ENCODE measurements at places on chromosomes 3 and 15.

DNA sequence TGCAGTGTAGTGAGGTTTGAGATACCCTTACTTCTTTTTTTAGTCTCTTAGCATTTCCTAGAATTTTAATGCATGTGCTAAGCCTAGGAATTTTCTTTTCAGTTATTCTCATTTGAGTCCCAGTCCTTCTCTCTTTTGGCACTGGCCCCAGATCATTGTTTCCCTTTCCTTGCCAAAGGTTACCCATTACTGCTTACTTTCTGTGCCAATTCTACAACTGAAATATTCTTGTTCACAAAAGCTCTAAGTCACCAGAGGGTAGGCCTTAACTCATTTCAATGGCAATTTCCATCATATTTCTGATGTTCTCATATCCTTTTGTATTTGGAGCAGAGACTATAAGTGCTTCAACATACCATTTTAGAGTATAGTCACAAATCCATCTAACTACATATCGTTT is 199.6 kb upstream of the CBLB start:
- DNase-seq: no peak

DNA sequence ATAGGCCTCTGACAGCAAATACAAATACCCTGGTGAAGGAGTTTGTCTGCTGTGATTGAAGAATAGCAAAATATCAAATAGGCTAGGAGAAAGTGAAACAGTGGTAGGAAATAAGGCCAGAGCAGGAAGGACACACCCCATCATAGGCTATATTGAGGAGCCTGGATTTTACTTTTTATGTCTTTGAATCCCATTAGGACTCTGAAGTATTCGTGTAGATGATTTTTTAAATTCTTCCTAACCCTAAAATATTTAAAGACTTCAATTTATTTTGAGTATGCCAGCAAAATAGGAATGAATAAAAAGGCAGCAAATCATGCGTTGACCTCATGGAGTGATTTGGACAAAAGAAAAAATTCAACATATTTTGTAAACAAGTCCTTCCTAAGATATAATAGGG is 562.8 kb downstream of the NAALADL2 start:
- no peak for DNase-seq

- DNase-seq: no peak
These were observed 38.4 kb upstream of the RBM5 start for GRCh38 chr3:50050361-50050760.

DNA sequence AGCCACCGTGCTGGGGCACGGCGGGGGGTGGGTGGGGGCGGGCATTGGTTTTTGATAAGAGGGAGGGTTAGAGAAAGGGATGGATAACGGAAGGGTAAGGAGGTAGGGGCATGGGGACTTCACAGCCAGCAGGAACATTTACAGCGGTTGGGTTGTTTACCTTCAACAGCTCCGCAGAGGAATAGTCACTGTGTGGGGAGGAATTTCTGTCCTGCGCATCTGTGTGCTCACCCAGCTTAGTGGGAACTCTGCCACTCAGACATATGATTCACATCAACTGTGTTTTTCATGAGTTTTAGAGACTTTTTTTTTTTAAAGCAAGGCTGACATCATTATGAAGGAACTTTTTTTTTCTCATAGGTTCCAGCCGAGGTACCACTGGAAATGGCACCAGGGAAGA is 19.6 kb downstream of the CHRD start:
- DNase-seq: no peak

- DNase-seq: no peak
These were observed 140.9 kb downstream of the NLGN1 start for GRCh38 chr3:173538410-173538809.

DNA sequence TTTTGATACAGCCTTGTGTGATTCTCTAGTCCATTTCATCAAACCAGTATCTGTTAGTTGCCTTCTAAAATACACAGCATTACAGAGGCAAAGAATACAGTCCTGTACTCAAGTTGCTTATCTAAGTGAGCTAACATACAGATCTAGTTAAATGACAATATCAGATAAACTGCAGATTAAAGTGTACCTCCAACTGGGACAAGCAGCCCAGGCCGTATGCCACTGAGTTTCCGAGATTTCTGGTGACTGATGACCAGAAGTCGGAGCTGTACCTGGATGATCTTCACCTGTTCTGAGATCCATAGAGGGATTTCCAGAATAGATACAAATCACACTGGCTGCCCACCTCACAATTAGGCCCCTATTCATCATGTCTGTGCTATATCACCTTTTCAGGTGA is 6.3 kb upstream of the TRIM59 start:
- DNase-seq: no peak

DNA sequence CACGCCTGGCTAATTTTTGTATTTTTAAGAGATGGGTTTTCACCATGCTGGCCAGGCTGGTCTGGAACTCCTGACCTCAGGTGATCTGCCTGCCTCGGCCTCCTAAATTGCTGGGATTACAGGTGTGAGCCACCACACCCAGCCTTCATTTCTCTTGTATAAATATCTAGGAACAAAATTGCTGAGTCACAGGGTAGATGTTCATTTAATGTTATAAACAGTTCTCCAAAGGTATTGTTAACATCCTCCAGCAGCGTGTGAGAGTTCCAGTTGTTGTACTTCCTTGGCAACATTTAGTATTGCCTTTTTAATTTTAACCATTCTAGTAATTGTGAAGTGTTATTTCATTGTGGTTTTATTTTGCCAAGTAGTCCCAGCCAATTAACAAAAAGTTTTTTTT is 23.6 kb upstream of the MTMR14 start:
- no peak for DNase-seq

DNA sequence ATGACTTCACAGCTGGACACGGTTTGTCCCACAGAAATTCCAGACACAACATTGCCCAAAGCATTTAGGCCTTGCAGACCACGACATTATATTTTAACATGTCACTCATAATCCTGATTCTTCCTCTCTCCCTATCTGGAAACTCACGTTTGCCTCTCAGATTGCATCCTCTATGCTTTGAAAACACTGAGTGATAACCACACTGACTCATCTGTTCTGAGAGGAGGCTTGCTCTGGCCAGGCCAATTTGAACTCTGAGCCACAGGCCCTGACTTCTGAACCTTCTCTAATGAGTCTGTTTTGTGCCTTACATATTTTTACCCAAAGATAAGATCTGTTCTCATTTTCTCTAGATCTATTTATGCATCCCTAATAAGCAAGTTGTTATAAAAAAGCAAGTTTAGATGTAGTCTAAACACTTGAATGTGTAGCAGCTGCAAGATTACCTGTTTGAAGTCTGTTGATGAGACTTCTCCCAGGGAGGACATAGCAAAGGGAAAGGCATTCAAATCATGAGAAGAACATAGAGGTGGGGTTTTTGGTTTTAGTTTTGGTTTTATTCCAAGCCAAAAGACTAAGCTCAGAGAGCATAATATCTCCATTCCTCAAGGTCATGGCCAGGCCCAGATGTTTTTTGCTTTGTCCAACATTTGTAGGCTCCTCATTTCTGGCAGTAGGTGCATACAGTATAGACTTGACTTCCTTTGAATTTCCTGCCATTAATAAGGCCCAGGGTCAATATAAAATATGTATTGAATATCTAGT is 234.4 kb upstream of the LRTM1 start:
- no peak for DNase-seq

- DNase-seq: no peak
These were observed 129.0 kb downstream of the THSD4 start for GRCh38 chr15:71244250-71244649.

GRCh38 chr3:188925376-188925775 is 246.4 kb upstream of the TPRG1 start:
- no peak for DNase-seq

- DNase-seq: no peak
These were observed 29.3 kb downstream of the RFT1 start for GRCh38 chr3:53100818-53101466.

GRCh38 chr3:107412376-107412775 is 35.1 kb downstream of the CCDC54 start:
- no peak for DNase-seq

- DNase-seq: no peak
These were observed 1.1 kb upstream of the MYH15 start for GRCh38 chr3:108511490-108511889.

DNA sequence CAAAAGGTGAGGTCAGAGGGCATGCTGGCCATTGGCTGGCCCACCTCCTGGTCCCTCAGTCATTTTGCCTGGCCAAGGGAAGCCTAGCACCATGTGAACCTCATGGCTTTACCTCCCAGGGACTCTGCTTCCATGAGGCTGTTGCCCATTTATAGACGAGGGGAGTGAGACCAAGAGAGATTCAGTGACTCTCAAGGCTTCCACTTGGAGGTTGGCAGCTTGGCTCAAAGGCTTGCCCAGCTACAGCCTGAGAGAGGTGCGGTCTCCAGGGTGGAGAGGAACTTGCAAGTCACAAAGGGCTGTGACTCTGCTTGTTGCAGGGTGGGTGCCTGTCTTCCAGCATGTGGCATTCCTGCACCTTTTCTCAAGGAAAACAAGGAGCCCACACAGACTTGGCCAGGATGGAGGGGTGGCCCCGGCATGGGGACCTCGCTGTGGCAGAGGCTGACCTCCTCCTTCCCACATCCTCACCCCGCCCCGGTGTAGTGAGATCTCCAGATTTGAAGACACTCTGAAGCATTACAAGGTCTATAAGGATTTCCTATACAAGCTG is 24.5 kb downstream of the CFAP100 start:
- DNase-seq: no peak

DNA sequence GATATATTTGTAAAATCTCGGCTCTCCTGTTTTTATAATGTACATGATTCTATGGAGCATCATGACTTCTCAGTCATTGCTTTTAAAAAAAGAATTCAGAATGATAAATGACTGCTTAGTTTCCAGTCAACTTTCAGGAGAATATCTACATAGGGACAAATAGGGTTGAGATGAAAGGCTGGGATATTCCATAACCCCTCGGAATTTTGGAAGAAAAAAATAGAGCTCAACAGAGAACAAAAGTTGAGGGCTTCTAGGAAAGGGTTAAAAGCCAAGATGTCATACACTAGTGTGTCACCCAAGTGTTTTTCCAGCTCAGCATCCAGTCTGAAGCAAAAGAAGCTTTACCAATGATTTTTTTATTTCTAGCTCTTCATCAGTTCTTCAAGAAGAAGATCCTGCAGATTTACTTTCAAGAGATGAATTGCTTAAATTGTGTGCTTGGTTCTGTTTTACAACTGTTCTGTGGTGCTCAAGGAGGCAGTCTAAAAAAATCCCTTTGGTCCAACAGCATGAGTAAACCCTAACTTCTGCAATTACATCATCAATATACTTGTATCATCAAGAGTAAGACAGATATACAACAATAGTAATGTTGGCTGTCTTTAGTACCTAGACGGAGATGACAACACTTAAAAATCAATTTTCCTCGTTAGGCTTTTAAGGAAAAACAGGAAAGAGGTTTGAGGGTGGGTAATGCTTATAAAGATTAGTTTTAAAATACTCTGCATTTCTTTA is 979 bp downstream of the UNC13C start:
- DNase-seq: no peak

DNA sequence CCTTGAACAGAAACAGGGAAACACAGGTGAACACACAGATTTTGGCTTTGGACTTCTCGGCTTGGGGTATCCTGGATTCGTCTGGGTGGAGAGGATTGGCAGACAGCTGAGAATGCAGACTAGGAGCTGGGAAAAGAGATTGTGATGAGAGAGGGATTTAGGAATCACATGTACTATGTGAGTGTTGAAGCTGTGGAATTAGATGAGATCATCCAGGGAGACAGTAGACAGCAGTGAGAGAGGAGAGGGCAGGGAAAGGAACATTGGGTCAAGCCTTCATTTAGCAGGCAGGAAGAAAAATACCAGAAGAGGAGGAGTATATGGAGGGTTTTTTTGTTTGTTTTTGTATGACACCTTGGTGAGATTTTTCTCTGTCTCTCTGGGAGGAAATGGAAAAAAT is 262.1 kb upstream of the TBL1XR1 start:
- DNase-seq: no peak

- DNase-seq: no peak
These were observed 43.2 kb upstream of the RAB6B start for GRCh38 chr3:133938770-133939462.

- no peak for DNase-seq
These were observed 36.4 kb downstream of the CEP152 start for GRCh38 chr15:48774484-48774883.

- DNase-seq: no peak
These were observed 213.1 kb downstream of the FGF12 start for GRCh38 chr3:192514081-192514753.

DNA sequence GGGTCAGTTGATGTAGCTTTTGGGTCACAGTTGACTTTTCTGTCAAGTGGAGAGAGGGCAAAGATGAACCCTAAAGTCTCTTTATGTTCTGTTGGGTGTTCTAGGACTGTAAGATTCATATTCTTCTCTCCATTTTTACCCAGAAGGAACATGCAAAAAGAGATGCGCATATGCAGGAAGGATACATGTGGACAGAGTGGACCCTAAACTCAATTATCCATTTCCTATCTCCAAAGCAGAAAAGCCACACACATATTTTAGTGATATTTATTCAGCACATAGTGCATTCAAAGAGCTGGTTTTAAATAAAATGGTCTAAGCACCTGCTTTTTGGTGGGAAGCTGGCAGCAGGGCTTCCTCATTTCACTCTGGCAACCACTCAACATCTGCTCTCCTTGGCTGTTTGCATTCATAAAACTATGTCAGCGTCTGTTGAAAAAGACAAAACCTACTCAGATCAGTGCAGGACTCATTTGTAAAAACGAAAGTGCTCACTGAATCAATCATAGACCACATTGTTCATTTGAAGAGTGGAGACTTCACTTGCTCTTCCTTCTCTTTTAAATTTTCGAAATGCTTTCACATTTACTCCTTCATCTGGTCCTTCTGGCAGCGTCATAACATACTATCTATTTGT is 96.6 kb downstream of the SEMA6D start:
- no peak for DNase-seq
